ENCODE measurements at places on chromosomes 6 and 20.
A peak's percentile ranks its signal among the peaks of the same experiment; 100 is the strongest.

DNA sequence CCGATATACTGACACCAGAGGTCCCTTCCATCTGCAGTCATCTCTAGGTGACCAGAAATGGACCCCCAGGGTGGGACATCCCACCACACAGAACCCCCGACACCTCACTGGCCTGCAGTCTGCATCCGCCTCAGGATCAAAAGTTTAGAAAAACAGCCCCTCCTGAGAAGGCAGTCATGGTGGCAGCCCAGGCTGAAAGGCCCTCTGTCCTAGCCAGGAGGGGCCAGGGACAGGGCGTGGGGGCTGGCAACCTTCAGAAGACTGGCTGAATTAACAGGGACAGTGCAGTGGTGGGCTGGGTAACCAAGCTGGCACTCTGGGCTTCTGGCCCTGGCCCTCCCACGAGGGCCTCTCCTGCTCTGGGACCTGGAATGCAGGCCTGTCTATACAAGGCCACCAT, 34.3 kb upstream of the MDFI start:
- no peak for DNase-seq

DNA sequence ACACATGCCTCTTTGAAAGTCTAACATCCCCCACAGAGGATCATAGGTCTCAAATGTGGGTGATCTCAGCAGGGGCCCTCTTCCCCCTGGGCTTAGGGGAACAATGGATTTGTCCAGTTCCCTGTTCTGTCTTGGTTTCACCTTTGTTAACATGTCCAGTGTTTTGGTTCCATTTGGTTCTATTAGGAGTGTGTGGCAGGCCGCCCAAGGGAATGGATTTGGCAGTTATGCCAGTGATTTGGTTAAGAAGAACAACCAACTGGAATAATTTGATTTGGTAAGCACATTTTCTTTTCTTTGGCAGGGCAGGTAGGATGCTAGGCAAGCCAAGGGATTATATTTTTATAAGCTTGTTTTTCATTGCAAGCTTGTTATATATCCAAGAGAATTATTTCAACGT, 28.5 kb upstream of the ENPP1 start:
- DNase-seq = no peak

- DNase-seq = no peak
Measured at GRCh38 chr20:13229538-13229937, 8.5 kb downstream of the ISM1 start.

GRCh38 chr6:64736421-64736950, 970.5 kb downstream of the EYS start:
- no peak for DNase-seq

- no peak for DNase-seq
Measured at GRCh38 chr6:68741501-68742386, 106.7 kb downstream of the ADGRB3 start.

- DNase-seq = no peak
Measured at GRCh38 chr20:48799328-48800105, 28.3 kb downstream of the PREX1 start.

GRCh38 chr20:3900187-3900604, 11.0 kb downstream of the PANK2 start:
- no peak for DNase-seq

DNA sequence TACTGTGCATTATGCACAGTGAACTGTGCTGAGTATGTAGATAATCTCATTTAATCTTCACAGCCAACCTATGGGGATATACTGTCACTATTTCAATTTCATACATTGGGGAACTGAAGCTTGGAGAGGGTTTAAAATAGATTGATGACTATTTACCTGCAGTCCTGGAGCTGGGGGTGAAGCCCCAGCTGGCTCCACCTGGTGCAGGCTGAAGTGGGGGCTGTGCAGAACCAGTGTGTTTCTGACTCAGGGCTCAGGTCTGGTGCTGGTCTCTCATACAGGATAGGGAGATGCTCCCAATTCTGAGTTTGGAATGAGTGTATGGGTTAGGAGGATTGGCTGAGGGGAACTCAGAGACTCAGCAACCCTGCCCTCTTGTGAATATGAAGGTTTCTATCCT, 176.1 kb upstream of the CEP162 start:
- no peak for DNase-seq

GRCh38 chr20:44092551-44093248, 94.3 kb downstream of the JPH2 start:
- DNase-seq = peak; percentile 30

- DNase-seq = no peak
Measured at GRCh38 chr20:49252556-49253350, 25.1 kb downstream of the ZNFX1 start.

DNA sequence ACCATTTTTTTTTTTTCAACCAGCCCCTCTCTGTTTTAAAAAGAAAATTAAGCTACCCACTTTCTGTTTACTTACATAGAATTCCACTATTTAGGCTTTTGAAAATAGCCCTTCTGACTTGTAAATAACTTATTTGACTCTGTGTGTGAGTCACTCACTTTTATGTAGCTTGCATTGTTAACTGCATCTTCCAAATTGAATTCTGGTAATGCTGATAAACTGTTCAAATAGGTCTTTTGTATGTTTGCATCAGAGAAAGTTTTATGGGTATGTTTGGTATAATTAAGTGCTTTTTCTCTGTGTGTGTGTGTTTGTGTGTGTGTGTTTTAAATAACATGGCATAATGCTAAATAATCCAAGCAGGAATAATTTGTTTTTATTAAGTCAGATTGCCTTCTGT, 360.1 kb downstream of the PLCB1 start:
- DNase-seq = no peak

GRCh38 chr20:32896521-32897280, 38.0 kb downstream of the EFCAB8 start:
- DNase-seq = peak; percentile 24

DNA sequence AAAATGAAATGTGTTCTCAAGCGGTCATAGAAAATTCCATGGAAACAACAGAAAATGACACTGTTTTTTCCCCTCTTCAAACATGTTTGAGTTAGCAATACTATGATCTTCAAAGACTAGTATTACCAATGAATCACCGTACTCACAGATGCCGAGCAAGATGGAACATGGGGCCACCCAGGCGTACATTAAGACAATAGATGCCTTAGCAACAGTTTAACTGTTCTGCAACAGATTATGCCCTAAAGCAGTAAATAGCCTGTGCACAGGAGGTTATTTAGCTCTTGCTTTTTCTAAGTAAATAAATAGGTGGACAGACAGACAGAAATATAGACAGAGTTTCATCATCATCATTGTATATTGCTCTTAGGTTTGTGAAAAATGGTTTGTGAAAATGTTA, 284.0 kb upstream of the DEFB112 start:
- no peak for DNase-seq

GRCh38 chr6:4912559-4912958, 91.3 kb downstream of the RPP40 start:
- no peak for DNase-seq

DNA sequence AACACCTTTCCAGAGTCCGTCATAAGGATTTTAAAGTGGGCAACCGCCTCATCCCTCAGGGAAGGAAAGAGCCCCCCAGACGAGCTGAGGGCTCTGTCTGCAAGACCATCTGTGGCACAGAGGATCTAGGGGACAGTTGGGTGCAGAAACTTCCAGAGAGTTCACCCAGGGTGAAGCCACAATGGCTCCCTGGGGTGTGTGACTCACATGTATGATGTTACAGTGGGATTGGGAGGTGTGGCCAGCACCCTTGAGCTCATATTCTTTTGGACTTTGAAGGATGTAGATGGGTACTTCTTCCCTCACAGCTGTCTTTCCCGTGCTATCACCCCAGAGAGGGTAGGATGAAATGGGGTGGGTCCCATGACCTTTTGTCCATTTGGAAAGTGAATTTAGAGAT, 95.5 kb downstream of the NCR2 start:
- DNase-seq = no peak

- DNase-seq = no peak
Measured at GRCh38 chr6:30913721-30914075, 340 bp upstream of the VARS2 start.
